ENCODE measurements at places on chromosomes 4 and X.

DNA sequence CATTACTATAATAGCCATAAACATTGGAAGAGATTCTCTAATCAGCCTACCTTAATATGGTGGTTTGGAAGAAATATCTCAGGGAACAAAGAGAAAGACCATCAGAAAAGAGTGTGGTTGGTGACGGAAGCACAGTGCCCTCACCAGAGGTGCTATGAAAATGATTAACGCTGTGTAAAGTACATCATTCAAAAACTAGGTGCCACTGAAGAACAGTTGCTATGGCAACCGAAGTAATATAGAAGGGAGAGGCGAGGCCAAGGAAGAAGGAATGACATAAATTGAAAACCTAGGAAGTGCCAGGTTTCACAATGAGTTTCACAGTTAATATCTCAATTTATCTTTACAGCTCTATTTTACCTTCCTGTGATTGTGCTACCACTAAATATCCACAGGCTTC lies 57.0 kb upstream of the ARSJ start:
- DNase-seq = peak; percentile 48

DNA sequence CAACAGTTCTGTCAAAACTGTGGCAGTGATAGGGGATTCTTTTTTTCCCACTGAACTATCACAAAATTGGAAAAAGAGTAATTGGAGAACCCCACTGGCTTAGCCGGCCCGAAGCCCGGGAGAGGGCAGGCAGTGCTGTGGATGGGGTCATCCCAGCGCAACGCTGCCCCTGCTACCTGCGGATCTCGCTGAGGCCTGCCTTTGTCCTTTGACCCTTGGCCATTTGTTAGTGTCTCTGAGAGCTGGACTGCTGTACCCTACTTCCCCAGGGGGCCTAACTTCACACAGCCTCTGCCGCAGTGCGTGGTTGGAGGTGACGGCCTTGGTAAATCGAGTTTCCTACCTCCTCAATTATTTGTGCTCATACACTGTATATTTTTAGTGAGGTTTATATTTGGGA lies 43.0 kb upstream of the MSANTD1 start:
- DNase-seq = no peak

GRCh38 chrX:13968198-13968597 lies 61.5 kb downstream of the GEMIN8 start:
- no peak for DNase-seq

DNA sequence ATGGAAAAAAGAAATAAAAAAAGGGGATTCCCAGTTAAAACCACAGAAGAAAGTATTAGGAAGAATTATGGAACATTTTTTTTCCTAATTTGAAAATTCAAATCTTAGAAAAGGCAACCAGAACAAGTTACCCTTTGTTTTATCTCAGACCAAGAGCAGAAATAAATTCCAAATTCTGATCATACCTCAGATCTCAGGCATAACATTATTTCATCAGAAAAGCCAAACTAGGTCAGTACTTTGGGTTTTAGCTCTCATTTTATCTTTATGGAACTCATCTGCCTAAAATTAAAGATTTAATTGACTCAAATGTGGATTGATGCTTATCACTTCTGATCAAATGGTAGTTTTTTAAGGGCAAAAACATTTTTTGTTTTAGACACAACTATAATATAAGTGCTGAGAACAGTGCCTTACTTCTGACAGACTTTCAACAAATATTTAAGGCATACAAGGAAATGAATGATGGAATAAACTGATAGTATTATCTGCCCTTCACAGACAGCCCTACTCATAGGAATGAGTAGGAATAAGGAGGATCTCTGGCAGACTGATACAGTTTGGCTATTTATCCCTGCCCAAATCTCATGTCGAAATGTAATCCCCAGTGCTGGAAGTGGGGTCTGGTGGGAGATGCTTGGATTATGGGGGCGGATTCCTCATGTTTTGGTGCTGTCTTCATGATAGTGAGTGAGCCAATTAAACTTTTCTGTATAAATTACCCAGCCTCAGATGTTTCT lies 245.3 kb upstream of the PITX2 start:
- no peak for DNase-seq

DNA sequence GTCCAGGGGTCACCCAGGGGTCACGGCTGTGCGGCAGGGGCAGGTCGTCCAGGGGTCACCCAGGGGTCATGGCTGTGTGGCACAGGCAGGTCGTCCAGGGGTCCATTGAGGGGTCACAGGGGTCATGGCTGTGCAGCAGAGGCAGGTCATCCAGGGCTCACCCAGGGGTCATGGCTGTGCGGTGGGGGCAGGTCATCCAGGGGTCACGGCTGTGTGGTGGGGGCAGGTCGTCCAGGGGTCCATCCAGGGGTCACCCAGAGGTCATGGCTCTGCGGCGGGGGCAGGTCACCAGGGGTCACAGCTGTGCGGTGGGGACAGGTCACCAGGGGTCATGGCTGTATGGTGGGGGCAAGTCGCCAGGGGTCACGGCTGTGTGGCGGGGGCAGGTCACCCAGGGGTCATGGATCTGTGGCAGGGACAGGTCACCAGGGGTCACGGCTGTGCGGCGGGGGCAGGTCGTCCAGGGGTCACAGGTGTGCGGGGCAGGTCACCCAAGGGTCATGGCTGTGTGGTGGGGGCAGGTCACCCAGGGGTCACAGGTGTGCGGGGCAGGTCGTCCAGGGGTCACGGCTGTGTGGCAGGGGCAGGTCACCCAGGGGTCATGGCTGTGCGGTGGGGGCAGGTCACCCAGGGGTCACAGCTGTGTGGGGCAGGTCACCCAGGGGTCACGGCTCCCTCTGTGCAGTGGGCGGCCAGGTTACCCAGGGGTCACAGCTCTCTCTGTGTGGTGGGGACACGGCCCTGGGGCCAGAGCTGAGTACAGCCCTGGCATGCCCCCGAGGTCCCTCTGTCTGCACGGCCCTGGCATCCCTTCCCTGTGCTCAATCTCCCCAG lies 16.0 kb downstream of the ATP5ME start:
- no peak for DNase-seq

GRCh38 chrX:9578083-9578779 lies 113.4 kb downstream of the TBL1X start:
- DNase-seq = no peak

DNA sequence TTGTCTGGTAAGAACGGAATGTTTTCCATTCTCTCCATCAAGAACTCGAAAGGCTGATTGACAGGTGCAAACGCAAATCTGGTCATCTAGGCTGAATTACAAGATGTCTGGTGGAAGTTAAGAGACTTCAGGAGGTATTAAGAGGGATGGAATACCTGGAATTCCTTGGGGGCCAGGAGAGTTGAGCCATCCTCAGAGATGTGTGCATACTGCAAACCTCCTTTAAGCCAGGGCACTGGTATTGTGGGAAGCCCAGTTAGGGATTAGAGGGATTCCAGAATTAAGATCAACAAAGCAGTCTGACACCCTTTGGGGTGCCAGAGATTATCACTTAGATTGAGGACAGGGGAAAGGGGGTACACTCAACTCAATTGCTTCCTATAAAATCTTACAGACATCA lies 151.4 kb downstream of the VCX3A start:
- no peak for DNase-seq

DNA sequence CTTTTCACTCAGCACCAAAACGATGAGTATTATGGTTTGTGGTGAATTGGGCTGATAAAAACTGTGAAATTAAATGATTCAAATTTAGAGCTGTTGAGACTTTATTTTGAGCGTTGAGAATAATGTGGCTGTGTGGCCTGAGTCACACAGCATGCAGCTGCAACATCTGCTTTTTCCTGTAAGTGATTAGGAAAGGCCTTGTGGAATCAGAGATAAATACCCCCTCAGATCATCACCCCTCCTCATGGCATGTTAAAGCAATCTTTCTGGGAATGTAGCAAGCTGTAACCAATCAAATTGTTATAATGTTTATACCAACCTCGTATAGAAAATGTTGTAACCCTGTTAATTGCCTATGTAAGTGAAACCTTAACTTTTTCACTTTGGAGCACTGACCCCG lies 90.0 kb upstream of the GRPR start:
- peak; percentile 5 for DNase-seq

DNA sequence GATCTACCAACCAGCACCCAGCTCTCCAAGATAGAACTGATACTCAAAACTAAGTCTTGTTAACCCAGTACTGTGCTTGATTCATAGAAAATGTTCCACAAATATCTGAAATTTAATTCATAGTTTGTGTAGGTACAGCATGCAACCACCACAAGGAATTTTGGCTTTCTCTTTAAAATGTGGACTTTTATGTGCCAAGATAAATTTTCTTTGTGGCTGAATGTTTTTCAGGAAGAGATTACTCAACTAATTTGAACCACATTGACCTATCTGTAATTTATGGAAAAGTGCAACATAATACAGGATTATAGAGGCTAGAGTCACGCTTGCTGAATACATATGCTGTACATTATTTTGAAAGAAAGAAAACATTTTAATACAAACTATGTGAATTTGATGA lies 730.8 kb downstream of the IL1RAPL1 start:
- DNase-seq = no peak

- no peak for DNase-seq
Measured at GRCh38 chrX:141164406-141164805, 12.5 kb downstream of the LDOC1 start.

DNA sequence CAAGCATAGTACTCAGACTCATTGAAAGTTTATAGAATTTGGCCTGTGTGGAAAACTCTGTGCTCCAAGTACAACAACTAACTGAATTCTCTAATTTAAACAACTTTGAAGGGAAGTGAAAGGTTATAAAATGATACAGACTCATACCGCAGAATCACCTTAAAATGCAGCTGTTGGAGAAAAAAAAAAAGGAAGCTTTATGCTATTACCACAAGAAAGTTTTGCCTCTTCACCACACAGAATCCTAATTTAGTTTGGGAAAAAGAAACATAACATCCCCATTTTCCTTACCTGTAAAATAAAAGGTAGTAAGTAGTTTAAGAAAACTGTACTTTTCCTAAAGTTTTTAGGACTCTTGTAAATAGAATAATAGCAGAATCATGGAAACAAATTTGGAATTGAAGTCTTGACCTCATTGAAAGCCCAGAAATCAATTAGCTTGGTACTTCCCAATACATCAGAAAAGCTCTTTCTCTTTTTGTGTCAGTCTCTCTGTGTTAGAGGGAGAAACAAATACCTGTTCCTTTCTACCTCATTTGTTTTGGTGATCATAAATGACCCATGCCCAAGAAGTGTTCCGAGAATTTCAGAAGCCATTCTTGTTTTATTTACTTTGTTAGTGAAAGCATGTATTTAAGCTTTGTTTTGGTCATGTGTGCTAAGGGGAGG lies 78.8 kb downstream of the NFKB1 start:
- DNase-seq = no peak

GRCh38 chr4:180489787-180490186 lies 1753.4 kb upstream of the TENM3 start:
- DNase-seq = no peak

DNA sequence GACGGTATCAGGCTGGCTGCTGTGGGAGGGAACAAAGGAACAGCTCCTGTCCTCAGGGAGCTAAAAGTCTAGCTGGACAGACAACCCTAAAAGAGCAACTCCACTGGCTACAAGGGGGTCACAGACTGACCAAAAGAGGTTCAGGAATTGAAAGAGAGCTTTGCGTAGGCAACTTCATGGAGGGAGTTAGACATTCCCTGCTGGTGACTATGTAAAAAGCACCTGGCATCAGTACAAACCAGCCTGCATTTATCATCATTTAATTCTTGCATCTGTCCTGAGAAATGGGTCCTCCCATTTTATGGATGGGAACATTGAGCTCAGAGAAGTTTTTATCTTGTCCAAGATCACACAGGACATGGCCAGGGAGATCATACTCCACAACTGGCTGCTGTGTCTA lies 1.4 kb upstream of the LGI2 start:
- DNase-seq = no peak

GRCh38 chr4:138090150-138090917 lies 151.8 kb downstream of the SLC7A11 start:
- peak; percentile 61 for DNase-seq

GRCh38 chr4:139907001-139907809 lies 241.6 kb downstream of the MGST2 start:
- no peak for DNase-seq

GRCh38 chrX:54181202-54181953 lies 1.7 kb downstream of the FAM120C start:
- no peak for DNase-seq

GRCh38 chr4:153447175-153447905 lies 18.8 kb upstream of the TMEM131L start:
- DNase-seq = no peak

DNA sequence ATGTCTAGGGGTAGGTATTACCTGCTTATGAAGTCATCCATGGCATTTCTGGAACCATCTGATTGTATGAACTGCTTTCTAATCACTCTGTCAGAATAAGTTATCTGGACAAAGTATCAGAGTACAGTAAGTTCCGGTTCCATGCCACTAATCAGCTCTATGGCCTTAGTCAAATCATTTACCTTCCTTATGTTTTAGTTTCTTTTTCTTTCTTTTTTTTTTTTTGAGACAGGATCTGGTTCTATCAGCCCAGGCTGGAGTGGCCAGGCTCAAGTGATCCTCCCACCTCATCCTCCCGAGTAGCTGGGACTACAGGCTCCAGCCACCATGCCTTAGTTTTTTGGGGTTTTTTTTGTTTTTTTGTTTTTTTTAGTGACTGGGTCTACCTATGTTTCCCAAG lies 11.5 kb downstream of the XIAP start:
- no peak for DNase-seq

DNA sequence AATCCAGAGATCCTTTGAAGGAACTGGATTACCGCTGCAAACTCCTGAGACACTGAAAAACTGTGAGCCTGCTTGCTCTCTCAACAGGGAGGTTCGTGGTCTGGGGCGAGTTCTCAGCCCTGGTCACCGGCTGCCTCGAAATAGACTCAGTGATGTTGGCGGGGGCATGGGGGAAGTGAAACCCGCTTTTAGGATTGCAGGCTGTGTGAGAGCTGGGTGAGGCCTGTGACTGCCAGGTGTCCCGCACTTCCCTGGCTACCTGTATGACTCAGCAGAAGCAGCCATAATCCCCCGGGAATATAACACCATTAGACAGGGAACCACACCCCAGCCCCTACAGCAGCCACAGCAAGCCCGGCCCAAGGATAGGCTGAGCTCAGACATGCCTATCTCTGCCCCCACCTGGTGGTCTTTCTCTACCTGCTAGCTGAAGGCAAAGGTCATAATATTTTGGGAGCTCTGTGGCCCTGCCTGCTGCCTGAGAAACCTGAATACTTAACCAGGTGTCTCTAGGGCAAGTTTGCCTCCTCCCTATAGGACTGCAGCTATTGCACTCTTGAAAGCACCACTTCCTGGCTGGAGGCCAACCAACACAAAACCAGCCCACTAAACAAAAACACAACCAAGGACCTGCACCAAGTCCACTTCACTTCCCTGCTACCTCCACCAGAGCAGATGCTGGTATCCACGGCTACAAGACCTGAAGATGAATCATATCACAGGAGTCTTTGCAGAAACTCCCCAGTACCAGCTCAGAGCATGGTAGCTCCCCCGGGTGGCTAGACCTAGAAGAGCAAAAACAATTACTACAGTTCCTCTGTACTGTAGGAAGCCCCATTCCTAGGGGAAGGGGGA lies 202.0 kb downstream of the RRAGB start:
- DNase-seq = no peak

- peak; percentile 94 for DNase-seq
Measured at GRCh38 chr4:109815151-109816081, at the start of gene GAR1. TSS of gene GAR1 (plus strand) at chr4:109815762. CDS start at chr4:109816165, 403 bp downstream.

- peak; percentile 75 for DNase-seq
Measured at GRCh38 chrX:46903458-46904242, 8.6 kb upstream of the JADE3 start.
